Activated CD4-positive, alpha-beta T cell treated with anti-CD3 and anti-CD28 coated beads, Interleukin-2, amount 50 U/mL, for 48 hours (primary cell): ENCODE measurements at places on chromosomes 11 and 22.

DNA sequence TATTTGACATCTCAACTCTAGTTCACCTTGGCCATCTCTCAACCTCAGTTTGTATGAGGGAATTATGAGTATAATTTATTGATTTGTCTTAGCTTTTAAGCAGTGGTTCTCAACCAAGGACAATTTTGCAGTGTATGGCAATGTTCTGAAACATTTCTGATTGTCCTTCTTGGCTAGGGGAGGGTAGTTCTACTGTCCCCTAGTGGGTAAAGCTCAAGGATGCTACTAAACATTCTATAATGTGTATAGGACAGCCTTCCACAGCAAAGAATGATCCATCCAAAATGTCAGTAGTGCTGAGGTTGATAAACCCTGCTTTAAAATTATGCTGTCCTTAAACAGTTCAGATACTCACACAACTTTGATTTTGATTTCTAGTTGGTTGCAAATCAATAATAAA lies 78.1 kb upstream of the ALKBH3 start:
- no peak for DNase-seq

DNA sequence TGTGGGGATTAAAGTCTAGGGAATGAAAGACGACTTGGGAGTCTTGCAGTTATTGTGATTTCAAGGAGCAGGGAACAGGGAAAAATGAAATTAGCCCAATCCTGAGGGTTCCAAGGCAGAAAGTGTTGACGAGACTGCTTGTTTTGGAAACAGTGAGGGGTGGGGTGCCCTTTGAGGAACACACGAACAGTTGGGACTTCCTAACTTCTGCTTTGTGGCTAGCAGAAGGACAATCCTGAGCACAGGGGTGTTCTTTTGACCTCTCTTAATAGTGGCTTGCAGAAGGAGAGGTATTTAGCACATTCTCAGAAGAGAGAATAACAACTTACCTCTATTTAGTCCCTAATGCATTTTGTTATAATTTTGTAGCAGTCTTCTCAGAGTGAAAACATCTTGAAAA lies 545.9 kb upstream of the ARHGAP42 start:
- DNase-seq: no peak

GRCh38 chr11:65708451-65708850 lies 3.6 kb upstream of the KAT5 start:
- DNase-seq: no peak

GRCh38 chr11:118051611-118052461 lies 25.0 kb upstream of the TMPRSS4 start:
- peak; percentile 61 for DNase-seq

- no peak for DNase-seq
Observed at GRCh38 chr11:64010783-64011182, 24.5 kb downstream of the OTUB1 start.

DNA sequence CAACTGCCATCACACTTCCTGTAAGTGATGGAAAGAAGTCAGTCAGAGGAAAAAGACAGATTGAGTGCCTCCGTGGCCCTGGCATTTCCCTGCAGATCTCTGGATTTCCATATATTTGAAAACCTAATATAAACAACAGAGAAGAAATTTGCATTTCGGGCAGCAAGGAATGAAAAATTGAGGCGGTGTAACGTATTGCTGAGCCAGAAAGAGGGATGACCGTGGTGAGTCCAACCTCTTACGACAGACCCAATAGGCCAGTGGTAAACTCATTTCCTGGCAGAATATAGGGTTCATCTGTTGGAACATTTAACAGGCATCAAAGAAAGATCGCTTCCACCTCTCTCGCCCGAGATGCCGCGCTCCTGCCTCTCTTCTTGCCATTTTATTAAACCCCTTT lies 336.5 kb downstream of the MIAT start:
- DNase-seq: no peak

GRCh38 chr11:94376841-94377240 lies 24.4 kb downstream of the GPR83 start:
- no peak for DNase-seq

DNA sequence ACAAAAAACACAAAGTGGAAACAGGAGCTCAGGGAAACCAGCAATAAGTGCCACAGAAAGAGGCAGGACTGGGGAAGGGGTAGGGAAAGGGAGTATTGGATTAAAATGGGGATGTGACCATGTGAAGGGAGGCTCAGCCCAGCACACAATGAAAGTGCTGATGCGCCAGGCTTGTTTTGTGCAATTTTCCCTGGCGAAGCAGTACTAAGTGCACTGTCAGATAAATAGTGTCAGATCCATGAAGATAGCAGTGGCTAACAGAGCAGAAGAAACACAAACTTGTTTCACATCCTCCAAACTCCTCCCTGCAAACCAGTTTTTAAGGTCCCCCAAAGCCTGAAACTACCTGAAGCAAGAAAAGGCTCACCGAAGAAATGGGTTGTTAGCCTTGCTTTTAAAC lies 50.7 kb upstream of the RAPSN start:
- DNase-seq: no peak

- DNase-seq: no peak
Observed at GRCh38 chr22:43885319-43885671, 6.5 kb downstream of the PNPLA5 start.

DNA sequence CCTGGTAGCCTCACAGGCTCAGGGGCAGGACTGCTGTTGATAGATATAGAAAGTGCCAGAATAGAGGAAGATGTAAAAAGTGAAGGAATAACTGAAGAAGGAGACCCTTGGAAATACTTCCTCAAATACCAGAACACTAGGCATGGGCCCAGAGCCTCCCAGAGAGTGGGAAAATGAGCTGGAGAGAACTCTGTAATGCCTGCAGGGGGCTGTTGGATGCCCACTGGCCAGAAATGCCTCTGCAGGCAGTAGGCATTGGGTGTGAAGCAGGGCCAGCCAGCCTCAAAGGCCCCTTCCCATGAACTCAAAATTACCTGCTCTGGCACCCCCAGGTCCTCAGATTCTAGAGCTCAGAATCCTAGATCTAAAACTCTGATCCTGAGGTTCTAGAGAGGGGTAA lies 15.1 kb downstream of the P2RY2 start:
- DNase-seq: no peak

DNA sequence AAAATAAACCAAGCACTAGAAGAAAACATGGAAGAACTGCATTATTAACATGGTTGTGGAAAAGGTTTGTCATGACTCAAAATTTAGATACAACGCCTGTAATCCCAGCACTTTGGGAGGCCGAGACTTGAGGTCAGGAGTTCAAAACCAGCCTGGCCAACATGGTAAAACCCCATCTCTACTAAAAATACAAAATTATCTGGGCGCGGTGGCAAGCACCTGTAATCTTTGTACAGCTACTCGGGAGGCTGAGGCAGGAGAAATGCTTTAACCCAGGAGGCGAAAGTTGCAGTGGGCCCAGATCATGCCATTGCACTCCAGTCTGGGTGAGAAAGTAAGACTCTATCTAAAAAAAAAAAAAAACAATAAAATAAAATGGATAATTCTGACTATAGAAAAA lies 23.7 kb downstream of the GNB1L start:
- no peak for DNase-seq

GRCh38 chr11:125626288-125626950 lies 1.5 kb downstream of the CHEK1 start:
- DNase-seq: no peak

DNA sequence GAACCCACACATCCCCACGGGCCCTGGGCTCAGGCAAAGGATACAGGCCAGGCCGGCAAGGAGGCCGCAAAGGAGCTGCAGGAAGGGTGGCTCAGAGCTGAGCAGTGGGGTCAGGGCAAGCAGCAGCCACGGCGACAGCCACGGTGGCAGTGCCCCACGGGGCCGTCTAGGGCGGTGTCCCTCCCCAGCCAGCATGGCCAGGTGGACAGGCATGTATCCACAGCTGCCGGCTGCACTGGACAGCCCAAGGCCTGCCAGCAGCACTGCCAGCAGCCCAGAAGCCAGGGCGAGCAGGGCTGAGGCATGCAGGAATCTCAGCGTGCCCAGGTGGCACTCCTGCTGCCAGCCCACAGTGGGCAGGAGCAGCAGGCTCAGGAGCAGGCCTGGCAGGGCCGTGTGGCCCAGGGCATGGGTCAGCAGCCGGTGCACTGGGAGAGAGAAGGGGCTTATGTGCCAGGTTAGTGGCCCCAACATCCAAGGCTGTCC lies 3.9 kb downstream of the RHBDD3 start:
- no peak for DNase-seq

- no peak for DNase-seq
Observed at GRCh38 chr22:19178065-19178656, 375 bp downstream of the SLC25A1 start.

GRCh38 chr11:16745950-16746605 lies 7.6 kb downstream of the C11orf58 start:
- no peak for DNase-seq

DNA sequence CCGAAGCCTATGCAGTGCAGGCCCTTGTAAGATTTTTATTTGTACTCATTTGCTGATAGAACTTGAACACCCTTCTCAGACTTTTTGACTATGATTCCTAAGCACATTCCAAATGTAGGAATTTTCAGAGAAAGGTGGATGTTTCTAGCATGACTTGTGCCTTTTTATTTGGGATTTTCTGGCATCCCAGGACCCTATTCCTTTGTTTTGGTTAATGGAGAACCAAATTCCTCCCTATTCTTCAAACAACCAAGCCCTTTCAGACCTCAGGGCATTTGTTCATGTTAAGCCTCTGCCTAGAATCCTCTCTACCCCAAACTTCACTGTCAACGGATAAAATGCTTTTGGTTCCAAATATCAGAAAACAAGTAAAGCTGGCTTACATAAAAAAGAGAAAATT lies 371.1 kb downstream of the DDX10 start:
- DNase-seq: no peak

DNA sequence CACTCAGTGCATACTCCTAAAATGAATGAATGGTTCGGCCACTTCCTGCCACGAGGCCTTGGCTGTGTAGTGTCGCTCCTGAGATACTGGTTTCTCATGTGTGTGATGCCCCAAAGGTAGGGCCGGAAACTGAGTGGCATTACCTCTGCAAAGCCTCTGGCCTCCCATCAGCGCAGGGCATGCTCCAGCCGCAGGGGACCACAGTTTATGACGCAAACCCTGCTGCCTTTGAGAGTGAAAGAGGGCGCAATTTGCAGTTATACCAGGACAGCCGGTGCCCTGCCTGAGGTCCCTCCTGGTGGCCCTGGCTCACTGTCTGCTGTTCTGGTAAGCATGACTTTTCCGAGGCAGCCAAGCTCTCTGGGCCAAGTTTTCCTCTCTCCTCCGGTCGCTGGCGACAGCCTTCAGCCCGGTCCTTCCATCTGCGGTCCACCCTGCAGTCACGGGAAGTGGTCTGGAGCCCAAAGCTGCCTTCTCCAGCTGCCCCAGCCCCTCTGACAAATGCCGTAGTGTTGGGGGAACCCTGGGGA lies 2.4 kb upstream of the FGF3 start:
- DNase-seq: no peak

DNA sequence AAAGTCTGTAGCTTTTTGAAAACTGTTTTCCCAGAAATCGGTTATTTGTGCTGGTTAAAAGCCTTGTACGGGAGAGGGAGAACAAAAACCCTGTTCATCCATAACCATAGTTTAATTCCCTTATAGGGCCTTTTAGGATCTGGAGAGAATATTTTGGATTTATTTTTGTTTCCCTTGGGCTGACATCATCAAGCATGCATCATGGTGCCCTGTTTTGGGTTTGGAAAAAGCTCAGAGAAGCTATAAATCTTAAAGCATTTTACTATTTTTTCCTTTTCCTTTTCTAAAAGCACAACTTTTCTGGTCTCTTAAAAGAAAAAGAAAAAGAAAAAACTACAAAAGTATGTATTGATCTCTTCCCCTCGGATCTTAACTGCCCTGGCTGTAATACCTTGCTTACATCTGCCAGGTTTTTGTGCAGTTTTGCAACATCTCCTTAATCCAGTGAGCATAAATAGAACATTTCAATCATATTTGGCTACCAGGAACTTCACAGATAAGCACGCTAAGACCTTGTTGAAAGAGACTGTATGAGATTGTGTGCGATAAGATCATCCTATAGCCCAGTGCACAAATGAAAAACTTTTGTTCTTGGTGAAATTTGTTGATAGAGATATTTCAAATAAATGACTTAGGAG lies 88.0 kb downstream of the ZBTB16 start:
- DNase-seq: no peak

- DNase-seq: no peak
Observed at GRCh38 chr22:46998331-46998730, 235.9 kb downstream of the TBC1D22A start.

DNA sequence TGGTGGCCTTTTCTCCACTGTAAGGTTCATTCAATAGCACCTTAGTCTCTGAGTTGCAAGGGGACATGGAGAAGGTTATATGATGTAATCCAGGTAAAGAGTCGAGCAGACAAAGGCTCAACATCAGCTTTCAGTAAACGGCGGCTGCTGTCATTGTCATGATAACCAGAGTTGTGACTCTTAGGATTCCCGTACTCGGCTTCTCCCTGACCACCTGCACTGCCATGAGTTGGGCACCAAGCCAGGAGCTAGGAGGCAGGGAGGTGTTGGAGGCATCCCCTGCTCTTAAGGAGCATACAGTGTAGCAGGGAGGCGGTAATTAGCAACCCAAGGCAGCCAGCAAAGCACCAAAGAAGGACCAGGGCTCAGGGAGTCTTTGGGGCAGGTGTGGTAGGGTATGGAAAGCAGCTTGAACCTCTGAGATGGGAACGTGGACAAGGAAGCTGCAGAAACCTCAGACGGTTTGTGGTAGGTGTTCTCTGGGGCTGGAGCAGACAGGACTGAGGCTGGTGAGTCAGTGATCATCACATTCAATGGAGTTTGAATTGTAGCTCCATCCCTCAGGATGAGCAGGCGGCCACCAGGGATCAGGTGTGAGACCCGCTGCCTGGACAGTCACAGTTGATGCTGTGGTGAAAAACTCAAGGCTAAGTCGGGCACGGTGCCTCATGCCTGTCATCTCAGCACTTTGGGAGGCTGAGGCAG lies 31.7 kb downstream of the LIF start:
- no peak for DNase-seq

DNA sequence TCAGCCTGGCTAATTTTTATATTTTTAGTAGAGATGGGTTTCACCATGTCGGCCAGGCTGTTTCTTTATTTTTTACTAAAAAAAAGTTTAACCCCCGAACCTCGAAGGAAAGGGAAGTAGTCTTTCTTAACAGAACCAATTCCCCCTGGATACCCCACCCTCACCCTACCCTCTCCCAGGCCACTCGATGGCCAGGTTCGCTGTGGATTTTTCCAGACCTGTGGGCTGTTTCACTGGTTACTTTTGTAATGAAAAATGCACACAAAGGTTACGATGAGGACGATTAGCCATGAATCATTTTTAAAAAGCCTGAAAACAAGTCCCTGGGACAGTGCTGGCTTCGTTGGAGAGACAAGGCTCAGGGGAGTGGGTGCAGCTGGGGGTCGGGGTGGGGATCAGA lies 2.5 kb downstream of the TSPO start:
- DNase-seq: no peak

DNA sequence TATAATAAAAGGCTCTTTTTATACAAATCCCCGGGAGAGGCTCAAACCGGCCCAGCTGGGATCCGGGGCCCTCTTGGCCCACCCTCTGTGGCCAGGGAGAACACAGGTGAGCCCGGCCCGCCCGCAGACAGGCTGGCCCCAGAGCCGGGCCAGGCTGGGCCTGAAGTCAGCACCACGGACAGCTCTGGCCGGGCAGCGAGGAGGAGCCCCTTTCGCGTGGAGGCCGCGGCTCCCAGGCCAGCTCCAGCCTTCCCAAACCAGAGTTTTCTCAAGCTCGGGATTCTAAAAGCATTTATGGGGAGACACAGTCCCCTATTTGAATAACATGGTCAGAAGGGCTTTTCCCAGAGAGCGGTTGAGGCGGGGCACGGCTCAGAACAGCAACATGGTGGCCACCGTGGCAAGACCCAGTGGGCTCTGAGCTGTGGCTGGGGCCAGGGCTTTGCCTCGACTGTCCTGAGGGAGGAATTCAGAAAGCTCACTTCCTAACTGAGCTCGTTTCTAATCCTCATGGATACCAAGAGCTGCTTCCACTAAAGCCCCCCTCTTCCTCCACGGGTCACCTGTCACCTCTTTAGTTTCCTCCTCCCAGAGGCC lies 115.4 kb downstream of the BRD1 start:
- no peak for DNase-seq
